Stimulated activated CD4-positive, alpha-beta T cell treated with anti-CD3 and anti-CD28 coated beads, Interleukin-2, amount 100 ng/mL, for 4 hours (primary cell): ENCODE measurements at places on chromosomes 1 and 21.

GRCh38 chr1:14926818-14927575, 226.6 kb upstream of the TMEM51 start:
- no peak for DNase-seq

GRCh38 chr1:40876891-40877290, 14.7 kb upstream of the CITED4 start:
- no peak for DNase-seq

- no peak for DNase-seq
Measured at GRCh38 chr1:8222789-8223188, 95.1 kb upstream of the SLC45A1 start.

- DNase-seq, result no peak
Measured at GRCh38 chr21:44079846-44080245, 27.4 kb upstream of the PWP2 start.

DNA sequence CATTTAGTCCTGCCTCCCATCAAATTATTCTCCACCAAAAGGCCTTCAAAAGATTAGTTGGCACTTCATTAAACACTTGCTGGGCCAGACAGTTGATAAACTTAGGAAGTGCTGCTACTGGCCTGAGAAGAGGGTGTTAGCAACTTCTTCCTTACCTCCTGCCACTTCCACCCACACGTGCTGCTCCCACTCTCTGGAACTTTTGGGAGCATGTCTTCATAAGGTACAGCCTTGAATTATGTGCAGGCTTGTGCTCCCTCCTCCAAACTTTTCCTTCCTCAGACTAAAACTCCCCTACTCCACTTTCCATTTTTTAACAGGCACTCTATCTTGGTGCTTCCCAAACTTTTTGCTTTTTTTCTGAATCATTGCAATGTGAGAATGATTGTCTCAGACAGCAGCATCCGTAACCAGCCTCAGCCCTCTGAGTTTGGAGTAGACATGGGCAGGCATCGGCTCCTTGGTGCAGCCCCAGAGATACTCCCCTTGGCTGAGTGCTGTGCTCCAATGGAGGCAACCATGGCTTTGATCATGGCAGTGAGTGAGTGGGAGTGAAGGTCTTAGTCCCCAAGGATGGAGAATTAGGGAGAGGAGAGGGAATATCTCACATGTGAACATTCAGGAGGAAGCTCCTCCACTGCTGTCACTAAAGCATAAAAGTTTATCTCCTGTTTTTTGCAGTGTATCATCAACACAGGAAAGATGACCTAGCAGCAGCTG, 8.7 kb upstream of the LELP1 start:
- DNase-seq, result no peak

DNA sequence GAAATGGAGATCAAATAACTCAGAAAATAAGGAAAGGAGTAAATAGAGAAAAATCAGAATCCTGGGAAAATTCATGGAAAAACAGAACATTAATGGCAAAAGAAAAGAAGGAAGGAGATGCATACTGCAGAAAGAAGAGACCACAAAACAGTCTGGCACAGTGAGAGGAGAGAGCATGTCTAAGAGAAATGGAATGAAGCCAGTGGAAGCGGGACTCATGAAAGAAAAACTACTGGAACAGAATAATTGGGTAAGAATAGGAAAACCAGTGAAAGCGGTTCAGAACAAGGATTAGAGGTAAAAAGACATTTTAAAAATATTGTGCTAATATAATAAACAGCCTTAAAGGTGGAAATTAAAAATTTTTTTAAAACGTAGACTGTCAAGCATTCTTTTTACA, 93.6 kb upstream of the GREM2 start:
- no peak for DNase-seq
